ENCODE measurements at places on chromosomes 2 and 18. TPM values are rescaled to one million over a fixed set of nuclear protein-coding genes. Genes with fewer than 3 reads are reported as not detected.

Gene SEC11C
- total RNA-seq = 54.7 TPM

Gene CCT7
- 222 TPM for total RNA-seq

Gene PLGLB2
- total RNA-seq = 3.7 TPM

Gene LIMS3
- 2.5 TPM for total RNA-seq
